ENCODE measurements at places on chromosomes 1 and 21.

GRCh38 chr1:46425726-46426125 lies 31.6 kb downstream of the FAAH start:
- no peak for DNase-seq

DNA sequence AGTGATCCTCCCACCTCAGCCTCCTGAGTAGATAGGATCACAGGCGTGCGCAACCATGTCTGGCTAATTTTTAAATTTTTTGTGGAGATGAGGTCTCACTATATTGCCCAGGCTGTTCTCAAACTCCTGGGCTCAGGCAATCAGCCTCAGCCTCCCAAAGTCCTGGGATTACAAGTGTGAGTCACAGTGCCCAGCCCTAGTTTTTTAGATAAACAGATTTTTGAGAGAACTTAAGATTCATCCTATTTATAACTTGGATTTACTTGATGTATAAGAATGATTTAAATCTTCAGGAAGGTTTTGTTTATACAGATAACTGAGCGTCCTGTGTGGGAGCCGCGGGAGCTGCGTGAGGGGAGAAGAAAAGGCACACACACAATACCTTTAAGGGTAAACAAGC lies 26.2 kb downstream of the HEYL start:
- no peak for DNase-seq

GRCh38 chr1:166884040-166884642 lies 8.1 kb upstream of the TADA1 start:
- DNase-seq, result no peak

DNA sequence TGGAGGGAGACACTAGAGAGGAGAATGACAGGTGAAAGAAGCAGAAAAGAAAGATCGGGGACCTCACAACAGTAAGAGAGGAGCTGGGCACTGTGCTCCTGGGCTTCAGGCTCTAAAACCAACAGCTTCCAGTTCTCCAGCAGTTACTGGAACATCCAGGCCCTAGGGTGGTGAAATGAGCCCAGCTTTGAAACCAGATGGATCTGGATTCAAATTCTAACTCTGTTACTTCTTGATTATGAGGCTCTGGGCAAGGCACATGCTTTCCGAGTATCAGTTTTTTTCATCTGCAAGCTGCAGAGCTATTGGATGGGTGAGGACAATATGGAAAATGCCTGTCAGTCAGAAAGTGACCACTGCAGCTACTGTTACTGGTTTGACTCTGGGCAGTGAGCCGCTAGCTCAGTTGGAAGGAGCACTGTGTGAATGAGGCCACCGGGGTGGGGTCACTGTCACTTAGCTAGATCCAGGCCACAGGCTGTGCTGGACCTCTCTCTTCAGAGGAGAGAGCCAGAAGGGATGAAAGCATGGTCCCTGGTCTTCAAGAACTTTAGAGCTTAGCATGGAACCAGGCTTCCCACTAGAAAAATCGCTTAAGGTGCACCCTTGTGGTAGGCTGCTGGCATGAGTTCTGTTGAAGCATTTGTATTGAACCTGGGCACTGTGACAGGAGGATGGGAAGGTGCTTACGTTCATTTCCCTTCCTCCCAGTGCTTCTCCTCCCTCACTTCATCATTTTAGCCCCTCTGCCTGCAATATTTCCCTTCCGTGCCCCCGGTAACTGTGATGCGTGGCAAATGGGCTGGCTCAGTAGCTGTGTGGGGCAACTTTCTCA lies 12.2 kb downstream of the PLEKHO1 start:
- DNase-seq, result no peak

GRCh38 chr1:44842862-44843655 lies at the start of gene PTCH2:
PTCH2 (minus strand) TSS chr1:44843253; CDS start chr1:44842932, 321 bp downstream.
- DNase-seq, result peak; percentile 28

DNA sequence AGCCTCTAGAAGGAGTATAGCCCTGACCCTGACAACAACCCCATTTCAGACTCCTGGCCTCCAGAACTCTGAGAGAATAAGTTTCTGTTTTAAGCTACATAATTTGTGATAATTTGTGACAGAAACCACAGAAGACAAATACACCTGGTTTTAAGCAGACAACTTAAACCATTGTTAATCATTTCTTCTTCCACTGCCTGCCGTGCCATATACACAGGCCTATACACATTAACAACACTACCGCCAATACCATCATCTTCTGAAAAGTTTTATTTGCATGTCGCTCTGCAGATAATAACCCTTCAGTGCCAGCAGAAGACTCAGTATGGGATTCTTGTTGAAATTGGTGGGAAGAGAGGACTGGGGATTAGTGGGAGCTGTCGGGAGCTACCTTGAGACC lies 39.9 kb upstream of the KRTAP19-8 start:
- DNase-seq, result no peak

DNA sequence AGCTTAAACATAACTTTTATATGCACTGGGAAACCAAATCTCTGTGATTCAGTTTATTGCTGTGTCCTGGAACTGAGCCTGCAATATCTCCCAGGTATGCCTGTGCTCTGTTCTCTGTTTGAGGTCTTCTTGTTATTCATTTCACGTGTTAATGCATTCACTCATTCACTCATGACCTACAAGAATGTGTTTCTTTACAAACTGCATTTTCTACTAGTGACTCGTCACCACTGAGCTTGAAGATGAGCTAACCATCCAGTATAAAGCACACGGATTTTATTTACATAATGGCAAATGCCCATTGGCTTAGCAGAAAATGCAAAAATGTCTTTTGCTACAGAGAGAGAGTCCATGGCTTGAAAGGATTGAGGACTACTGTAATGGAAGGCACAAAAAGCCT lies 75.0 kb upstream of the DUSP10 start:
- peak; percentile 51 for DNase-seq

DNA sequence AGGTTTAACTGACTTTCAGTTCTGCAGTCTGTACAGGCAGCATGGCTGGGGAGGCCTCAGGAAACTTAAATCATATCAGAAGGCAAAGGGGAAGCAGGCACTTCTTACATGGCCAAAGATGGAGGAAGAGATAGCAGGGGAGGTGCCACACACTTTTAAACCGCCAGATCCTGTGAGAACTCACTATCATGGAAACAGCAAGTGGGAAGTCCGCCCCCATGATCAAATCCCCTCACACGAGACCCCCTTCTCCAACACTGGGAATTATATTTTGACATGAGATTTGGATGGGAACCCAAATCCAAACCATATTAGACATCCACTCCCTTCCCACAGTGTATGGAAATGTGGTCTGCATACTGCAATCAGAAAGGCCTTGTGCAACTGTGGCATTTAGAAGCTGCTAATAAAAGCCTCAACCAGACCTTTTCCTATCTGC lies 148.2 kb downstream of the FCRL5 start:
- no peak for DNase-seq

DNA sequence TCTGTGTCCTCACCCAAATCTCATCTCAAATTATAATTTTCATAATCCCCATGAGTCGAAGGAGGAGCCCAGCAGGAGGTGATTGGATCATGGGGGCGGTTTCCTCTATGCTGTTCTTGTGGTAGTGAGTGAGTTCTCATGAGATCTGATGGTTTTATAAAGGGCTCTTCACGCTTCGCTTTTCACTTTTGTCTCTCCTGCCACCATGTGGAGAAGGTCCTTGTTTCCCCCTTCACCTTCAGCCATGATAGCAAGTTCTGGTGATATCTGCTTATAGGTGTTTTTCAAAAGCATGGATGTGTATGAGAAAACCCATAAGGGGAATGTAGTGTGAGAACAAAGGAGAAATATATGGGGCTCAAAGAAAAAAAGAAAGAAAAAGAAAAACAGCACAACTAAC lies 405.9 kb upstream of the RGS18 start:
- DNase-seq, result no peak

DNA sequence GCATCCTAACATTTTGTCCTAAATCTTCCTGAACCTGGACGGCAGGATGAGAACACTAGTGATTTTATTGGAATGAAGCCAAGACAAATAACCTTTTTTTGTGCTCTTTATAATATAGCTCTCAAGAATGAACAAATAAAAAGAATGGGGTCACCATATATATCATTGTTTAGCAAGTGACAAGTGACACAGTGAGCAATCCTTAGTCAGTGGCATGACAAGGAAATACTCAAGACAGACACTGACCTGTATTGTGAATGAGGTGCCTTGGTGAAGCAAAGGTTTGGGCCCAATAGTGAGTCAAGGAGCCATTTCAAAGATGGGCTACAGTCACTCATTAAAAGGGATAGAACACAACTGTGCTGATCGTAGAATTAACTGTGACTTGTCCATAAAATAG lies 35.7 kb downstream of the PTGFR start:
- no peak for DNase-seq

- DNase-seq, result no peak
These were observed 50.7 kb downstream of the TM2D1 start for GRCh38 chr1:61674221-61674620.

- no peak for DNase-seq
These were observed 10.5 kb downstream of the TBX15 start for GRCh38 chr1:118977600-118977999.

- DNase-seq, result no peak
These were observed 97.6 kb downstream of the NRDC start for GRCh38 chr1:51780927-51781326.

- DNase-seq, result no peak
These were observed 32.0 kb downstream of the AGO3 start for GRCh38 chr1:35962952-35963351.

DNA sequence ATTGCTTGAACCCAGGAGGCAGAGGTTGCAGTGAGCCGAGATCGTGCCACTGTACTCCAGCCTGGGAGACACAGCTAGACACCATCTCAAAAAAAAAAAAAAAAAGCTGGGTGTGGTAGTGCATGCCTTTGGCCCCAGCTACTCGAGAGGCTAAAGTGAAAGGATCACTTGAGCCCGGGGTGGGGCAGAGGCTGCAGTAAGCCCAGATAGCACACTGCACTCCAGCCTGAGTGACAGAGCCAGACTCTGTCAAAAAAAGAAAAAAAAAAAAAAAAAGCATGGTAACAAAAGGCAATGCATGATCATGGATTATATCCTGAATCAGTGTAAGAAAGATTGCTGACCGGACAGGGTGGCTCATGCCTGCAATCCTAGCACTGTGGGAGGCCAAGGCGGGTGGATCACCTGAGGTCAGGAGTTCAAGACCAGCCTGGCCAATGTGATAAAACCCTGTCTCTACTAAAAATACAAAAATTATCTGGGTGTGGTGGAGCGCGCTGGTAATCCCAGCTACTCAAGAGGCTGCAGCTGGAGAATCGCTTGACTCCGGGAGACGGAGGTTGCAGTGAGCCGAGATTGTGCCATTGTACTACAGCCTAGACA lies 76.3 kb downstream of the RUSC1 start:
- DNase-seq, result no peak

- DNase-seq, result no peak
These were observed 169.3 kb upstream of the KCTD3 start for GRCh38 chr1:215397843-215398242.

- DNase-seq, result no peak
These were observed 39.8 kb downstream of the UMODL1 start for GRCh38 chr21:42110691-42111469.

- DNase-seq, result no peak
These were observed 148.2 kb downstream of the DISC1 start for GRCh38 chr1:231774719-231775335.

GRCh38 chr21:39384674-39385298 lies 35.9 kb upstream of the HMGN1 start:
- no peak for DNase-seq

DNA sequence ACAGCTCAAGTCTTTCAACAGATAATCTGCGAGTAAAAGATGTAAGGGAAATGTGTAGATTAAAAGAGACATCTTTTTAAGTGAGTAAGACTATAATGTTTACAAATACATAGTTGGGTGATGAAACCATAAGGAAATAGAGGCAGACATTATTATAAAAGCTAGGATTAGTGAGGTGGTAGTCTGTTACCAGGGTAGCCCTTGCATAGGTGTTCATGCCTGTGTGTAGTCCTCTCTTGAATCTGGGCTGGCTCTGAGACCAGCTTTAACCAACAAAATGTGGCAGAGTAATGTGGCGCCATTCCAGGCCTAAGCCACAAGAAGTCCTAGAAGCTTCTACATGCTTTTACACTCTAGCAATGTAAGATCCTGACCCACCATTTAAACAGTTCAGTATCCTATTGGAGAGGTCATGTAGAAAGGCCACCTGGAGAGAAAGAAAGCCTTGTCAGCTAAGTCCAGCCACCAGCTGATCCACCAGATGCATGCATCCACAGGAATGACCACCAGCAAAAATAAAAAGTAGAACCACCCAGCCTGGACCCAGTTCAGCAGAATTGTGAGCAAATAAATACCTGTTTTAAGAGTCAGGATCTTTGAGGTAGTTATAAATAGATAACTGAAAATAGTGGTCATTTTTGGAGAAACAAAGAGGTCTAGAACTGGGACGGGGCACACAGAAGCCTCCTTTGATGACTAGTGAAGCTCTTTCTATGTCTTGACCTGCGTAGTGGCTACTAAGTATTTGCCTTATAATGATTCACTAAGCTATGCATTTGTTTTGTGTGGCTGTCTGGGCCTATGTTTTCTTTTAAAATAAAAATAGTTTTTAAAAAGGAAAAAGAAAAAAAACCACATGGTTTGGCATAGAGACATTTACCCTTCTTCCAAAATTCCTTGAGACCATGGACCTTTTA lies 8.1 kb downstream of the NIBAN1 start:
- DNase-seq, result no peak

- DNase-seq, result peak; percentile 75
These were observed 19.9 kb upstream of the EVI5 start for GRCh38 chr1:92804721-92805201.

GRCh38 chr21:17501107-17502006 lies 11.5 kb upstream of the CXADR start:
- DNase-seq, result no peak

DNA sequence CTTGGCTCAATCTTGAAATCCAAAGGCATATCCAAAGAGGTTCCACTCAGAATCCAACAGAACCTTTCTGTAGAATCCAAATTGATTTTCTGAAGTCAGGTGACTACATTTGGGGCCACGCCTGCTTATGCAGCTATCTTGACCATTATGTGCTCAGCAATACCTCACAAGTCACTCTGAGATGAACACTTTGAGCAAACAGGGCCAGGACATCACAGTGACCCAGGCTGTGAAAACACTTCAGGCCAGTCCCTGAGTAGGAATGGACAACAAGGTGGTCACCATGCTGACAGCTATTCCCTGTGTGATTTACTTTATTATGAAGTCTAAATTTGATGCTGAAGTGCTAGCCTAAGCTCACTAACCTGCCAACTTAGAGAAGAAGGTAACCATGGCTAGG lies at the start of gene AKNAD1:
Gene AKNAD1 (minus strand): TSS at position 101 of the 400 bp plus-strand sequence. CDS start 4,430 bp downstream, outside the sequence.
- DNase-seq, result no peak

- DNase-seq, result no peak
These were observed 69.4 kb downstream of the VAV3 start for GRCh38 chr1:107895403-107896191.

GRCh38 chr1:2098839-2099785 lies 48.9 kb downstream of the PRKCZ start:
- no peak for DNase-seq

GRCh38 chr1:184517130-184517529 lies 130.3 kb downstream of the C1orf21 start:
- no peak for DNase-seq

GRCh38 chr1:153968000-153968363 lies 280 bp downstream of the CREB3L4 start:
- no peak for DNase-seq

All from fibroblast of the conjunctiva (primary cell).